Smooth muscle cell of trachea (primary cell): ENCODE measurements at places on chromosomes 13 and 19. TPM values are rescaled to one million over a fixed set of nuclear protein-coding genes. Genes with fewer than 3 reads are reported as not detected.

DKKL1 gene
- total RNA-seq: 0.44 TPM in 1 of 2 replicates, not detected in the other

ATP7B gene
- 0.87 and 2.0 TPM in 2 replicates for total RNA-seq

IGFLR1 gene
- 0.29 and 1.2 TPM in 2 replicates for total RNA-seq

UBE2L5 gene
- total RNA-seq: 0.17 TPM in 1 of 2 replicates, not detected in the other

ZNF320 gene
- total RNA-seq: 14.8 and 16.2 TPM in 2 replicates

FGF22 gene
- total RNA-seq: 0.15 TPM in 1 of 2 replicates, not detected in the other

PLK5 gene
- 0.17 TPM in 1 of 2 replicates, not detected in the other for total RNA-seq

NKPD1 gene
- total RNA-seq: under 0.01 and 0.66 TPM in 2 replicates

APC2 gene
- 0.29 and 0.83 TPM in 2 replicates for total RNA-seq

SIPA1L3 gene
- total RNA-seq: 10.4 and 20.5 TPM in 2 replicates

NLRP11 gene
- total RNA-seq: under 0.01 TPM in 1 of 2 replicates, not detected in the other

RNF225 gene
- 0.66 TPM in 1 of 2 replicates, not detected in the other for total RNA-seq

WDR88 gene
- total RNA-seq: not detected in 2 replicates

MZT1 gene
- total RNA-seq: 5.1 and 12.9 TPM in 2 replicates

LAIR2 gene
- total RNA-seq: not detected in 2 replicates

SIX5 gene
- total RNA-seq: 11.2 and 18.9 TPM in 2 replicates

SPINT2 gene
- 1.8 and 3.1 TPM in 2 replicates for total RNA-seq

CRLF1 gene
- total RNA-seq: 9.5 and 28.8 TPM in 2 replicates

ADAMTS10 gene
- total RNA-seq: 4.4 and 11.9 TPM in 2 replicates

DMWD gene
- total RNA-seq: 38.8 and 43.2 TPM in 2 replicates

RNF113B gene
- total RNA-seq: not detected in 2 replicates

GSX1 gene
- total RNA-seq: not detected in 2 replicates
